ENCODE measurements at places on chromosomes 6 and 20.

- no peak for DNase-seq
Observed at GRCh38 chr20:3592931-3593330, 70.3 kb downstream of the GFRA4 start.

DNA sequence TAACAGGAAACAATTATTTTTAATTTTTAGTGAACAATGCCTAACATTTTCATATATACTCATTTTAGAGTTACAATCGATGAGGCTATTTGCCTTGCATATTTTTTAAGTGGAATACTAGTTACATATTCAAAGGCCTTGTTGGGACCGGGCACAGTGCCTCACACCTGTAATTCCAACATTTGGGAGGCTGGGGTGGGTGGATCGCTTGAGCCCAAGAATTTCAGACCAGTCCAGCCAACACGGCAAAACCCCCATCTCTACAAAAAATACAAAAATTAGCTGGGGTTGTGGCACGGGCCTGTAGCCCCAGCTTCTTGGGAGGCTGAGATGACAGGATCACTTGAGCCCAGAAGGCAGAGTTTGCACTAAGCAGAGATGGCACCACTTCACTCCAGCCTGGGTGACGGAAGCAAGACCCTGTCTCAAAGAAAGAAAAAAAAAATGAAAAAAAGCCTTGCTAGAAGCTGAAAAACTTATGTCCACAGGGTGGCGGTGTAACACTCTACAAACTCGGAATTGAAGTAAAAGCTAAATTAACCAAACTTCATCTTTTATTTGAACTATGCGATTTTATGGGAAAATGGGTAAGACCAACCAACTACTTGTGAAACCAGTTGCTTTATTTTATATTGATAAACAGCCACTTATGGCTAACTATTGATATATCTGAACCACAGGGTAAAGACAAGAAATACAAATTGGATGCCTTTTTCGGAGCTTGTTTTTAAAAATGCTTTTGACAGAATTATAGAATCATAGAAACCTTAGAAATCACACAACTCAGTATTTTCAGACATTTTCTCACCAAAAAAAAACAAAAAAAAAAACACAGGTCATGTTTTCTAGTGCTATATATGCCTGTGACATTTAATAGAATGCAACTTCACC, 24.1 kb upstream of the ROS1 start:
- DNase-seq, result peak; percentile 85

GRCh38 chr6:36479256-36479655, 36.5 kb downstream of the KCTD20 start:
- DNase-seq, result no peak

- DNase-seq, result peak; percentile 31
Observed at GRCh38 chr6:6918216-6918983, 189.4 kb upstream of the RREB1 start.

DNA sequence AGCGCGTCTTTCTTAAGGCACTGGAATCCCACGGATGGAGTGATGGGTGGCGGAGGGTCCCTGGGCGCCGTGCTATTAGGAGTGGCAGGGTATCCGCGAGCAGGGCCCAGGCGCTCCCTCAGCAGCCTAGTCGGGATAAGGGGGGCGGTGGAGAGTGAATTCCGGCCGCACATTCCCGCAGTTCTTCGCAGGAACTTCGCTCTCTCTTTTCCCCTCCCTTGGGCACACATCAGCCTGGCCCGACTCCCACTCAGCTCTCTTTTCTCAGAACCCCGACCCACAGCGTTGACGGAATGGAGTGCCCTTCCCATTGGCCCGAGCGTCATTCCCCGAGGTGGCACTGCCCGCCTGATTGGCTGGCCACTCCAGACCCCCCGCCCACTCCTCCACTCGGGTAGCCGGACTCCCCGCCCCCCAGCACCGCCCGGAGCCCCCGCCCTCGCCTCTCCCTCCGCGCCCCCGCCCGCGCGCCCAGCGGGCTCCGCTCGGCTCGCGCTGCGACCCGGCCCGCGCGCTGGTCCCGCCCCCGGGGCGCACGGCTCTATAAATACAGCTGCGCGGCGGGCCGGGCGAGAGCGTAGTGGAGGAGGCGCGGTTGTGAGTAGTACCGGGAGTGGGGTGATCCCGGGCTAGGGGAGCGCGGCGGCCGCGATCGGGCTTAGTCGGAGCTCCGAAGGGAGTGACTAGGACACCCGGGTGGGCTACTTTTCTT, at the start of gene ID4:
TSS of gene ID4 (plus strand) at position 572 of the 712 bp plus-strand sequence. CDS start 385 bp downstream, outside the sequence.
- DNase-seq, result peak; percentile 99

Data from fibroblast of skin of scalp (primary cell).